Astrocyte (in vitro differentiated cells and primary cell): ENCODE measurements at places on chromosomes 1 and 21. TPM values are rescaled to one million over a fixed set of nuclear protein-coding genes. Genes with fewer than 3 reads are reported as not detected.

DNA sequence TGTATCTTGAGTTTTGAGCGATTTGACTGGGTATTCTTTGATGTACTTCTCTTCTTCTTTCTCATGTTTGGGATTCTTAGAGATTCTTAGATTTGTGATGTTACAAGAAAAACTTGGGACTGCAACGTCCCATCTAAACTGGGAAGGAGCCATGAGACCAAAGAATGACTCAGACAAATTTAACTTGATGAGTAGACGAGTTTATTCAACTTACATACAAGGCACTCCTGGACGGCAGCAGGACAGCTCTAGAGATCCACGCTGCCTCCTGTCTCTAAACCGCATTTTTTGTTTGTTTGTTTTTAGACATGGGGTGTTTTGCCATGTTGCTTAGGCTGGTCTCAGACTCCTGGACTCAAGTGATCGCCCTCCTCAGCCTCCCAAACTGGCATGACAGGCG, 137.1 kb downstream of the PIK3R3 start:
- no peak overlapping the region for H3K27ac ChIP-seq
- peak; percentile 29 for DNase-seq
- no peaks in the 10 kb centered on the region for H3K36me3 ChIP-seq

DNA sequence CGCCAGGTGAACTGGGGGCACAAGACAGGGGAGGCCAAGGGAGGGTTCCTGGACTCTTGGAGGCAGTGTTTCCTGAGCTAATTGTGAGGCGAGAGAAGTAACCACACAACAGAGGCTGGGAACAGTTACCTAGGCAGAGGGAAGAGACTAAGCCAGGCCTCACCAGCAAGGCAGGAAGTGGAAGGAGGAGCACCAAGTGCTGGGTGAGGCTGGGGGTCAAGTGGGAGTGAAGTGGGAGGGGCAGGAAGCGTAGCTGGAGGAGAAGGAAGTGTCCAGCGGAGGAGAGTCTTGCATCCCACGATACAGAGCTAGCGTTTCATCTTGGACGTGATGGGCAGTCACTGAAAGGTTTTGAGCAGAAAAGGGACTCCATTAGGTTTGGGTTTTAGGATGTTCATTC, 48.3 kb upstream of the CAPZB start:
- H3K36me3 ChIP-seq: no peaks in the 10 kb centered on the region
- H3K4me1 ChIP-seq: no peaks in the 10 kb centered on the region

DNA sequence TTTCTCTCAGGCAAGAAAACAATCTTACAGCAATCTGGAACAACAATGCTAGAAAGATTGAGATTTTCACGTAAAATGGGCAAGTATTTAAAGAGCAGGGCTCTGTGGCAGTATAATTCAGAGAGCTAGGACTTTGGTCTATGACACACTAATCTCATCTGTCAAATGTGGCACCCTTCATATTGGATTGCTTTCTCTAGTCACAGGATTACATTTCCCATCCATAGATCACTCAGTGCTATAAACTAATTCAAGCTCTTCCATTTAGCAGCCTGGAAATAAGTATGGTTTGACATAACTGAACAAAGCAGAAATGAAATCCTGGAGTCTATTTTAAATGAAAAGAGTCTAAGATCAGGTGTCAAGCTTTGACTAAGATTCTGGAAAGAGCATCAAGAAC, 263.1 kb upstream of the TMPRSS15 start:
- no peaks in the 10 kb centered on the region for H3K36me3 ChIP-seq
- no peak for DNase-seq
- no peak overlapping the region for H3K27ac ChIP-seq
- H3K4me1 ChIP-seq: no peaks in the 10 kb centered on the region
- H3K27me3 ChIP-seq: no peaks in the 10 kb centered on the region
- H3K4me3 ChIP-seq: no peak overlapping the region

GRCh38 chr1:198291036-198291435, 134.2 kb downstream of the NEK7 start:
- no peaks in the 10 kb centered on the region for H3K27me3 ChIP-seq
- H3K36me3 ChIP-seq: peaks cover 23% of the 10 kb centered on the region
- peaks cover 14% of the 10 kb centered on the region for H3K4me1 ChIP-seq
- no peak overlapping the region for H3K27ac ChIP-seq
- H3K4me3 ChIP-seq: no peak overlapping the region
- DNase-seq: no peak

- H3K27ac ChIP-seq: no peak overlapping the region
- no peak for DNase-seq
- no peaks in the 10 kb centered on the region for H3K4me1 ChIP-seq
These were observed 15.4 kb downstream of the MOV10 start for GRCh38 chr1:112689842-112690237.

DNA sequence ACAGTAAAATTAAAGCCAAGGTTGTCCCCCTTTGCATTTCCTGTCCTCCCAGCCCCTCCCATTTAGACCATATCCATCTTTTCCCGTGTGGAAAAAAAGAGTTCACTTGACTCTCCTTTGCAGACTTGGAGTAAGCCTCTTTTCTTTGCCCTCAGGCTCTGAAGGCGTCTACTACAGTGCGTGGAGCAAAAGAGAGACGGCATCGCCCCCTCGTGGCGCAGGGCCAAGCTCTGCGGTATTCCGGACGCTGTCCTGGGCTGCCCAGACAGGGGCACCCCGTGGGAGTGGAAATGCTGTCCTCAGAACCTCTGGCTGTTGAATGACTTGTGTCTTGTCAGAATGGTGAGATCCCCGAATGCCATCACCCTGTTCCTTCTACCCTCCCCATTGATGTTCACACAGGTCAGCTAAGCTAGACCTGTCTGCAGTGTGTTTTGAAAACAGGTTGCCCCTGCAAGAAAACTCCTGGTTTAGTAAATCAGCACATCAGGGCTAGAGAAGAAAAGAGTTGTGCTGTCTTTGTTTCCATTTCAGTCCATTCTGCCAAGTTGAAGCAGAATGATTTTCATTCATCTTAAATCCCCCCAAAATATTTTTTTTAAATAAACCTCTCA, 12.3 kb upstream of the GJA8 start:
- no peak overlapping the region for H3K4me3 ChIP-seq
- H3K27ac ChIP-seq: no peak overlapping the region
- H3K4me1 ChIP-seq: no peaks in the 10 kb centered on the region
- peak; percentile 14 for DNase-seq

THBS3 gene
- 153 and 162 TPM in 2 replicates for total RNA-seq

DNA sequence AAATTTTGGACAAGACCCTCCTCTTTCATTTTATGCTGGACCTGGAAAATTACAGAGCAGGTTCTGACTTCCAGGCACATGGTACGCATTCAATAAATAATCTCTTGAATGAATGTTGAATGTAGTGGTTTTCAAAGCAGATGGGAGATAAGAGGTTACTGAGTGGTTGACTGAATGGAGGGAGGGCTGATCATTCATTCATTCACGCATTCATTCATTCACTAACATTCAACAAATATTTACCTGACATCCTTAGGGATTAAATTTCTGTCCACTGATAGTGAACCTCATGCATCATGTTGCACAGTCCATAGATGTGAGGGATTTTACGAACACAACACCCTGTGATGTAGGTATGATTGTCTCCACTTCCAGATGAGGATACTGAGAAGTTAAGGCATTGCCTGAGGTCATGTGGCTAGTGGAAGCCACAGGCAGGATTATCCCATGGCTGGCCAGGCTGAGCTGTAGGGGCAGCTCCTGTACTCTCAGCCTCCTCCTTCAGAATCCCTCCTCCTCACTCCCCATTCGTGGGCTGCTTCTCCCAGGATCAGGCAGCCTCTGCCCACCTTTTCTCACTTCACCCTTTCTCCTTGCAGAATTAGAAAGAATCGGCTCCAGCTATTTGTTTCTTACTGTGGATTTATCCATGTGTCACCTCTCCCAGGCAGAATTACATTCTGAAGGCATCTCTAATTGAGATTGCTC, 48.4 kb upstream of the ATP5PO start:
- no peaks in the 10 kb centered on the region for H3K36me3 ChIP-seq
- no peaks in the 10 kb centered on the region for H3K27me3 ChIP-seq
- no peak for DNase-seq
- H3K27ac ChIP-seq: no peak overlapping the region

FAM78B gene
- 0.20 and 0.67 TPM in 2 replicates for total RNA-seq

TPTE gene
- not detected in 2 replicates for total RNA-seq

- H3K4me1 ChIP-seq: no peaks in the 10 kb centered on the region
- DNase-seq: no peak
- H3K27me3 ChIP-seq: no peaks in the 10 kb centered on the region
- H3K4me3 ChIP-seq: no peak overlapping the region
- H3K36me3 ChIP-seq: no peaks in the 10 kb centered on the region
These were observed 134.4 kb upstream of the LMO4 start for GRCh38 chr1:87194271-87194774.

DNA sequence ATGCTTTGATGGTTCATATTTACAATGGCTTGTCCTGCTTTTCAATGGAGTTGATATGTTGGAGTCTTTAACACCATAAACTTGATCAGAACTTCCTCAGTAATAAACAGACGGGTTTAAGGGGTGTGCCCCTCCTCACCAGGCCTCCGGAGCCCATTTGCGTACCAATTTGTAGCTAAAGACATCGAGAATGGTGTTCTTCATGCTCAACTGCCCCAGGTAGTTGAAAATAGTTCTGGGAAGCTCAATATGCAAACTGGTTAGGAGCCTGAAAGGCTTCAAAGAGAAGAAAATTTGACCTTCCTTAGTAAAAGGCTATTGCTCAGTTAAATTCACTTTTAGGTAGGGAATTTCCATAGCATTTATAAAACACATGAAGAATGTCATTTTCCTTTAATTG, 68.1 kb upstream of the RRP15 start:
- H3K27ac ChIP-seq: no peak overlapping the region
- DNase-seq: no peak
- no peaks in the 10 kb centered on the region for H3K36me3 ChIP-seq
- H3K4me1 ChIP-seq: no peaks in the 10 kb centered on the region

DNA sequence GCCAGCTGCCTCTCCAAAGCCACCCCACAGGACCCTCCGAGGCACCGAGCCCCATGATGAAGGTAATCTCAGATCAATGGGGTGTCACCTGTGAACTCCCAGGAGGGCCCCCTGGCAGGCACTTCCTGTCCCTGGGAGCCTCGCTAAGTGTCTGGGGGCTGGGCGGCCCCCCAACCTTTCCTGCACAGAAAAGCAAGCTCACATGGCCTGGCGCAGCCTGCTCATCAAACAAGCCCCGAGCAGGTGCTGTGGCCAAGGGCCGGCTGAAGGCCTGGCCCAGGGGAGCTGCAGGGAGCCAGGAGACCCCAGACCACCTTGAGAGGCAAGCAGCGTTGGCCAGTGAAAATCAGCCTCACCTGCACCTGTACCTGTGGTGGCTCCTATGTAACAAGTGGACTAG, 2.9 kb downstream of the RIPK4 start:
- DNase-seq: no peak
- no peak overlapping the region for H3K4me3 ChIP-seq
- H3K4me1 ChIP-seq: peaks cover 35% of the 10 kb centered on the region
- H3K27ac ChIP-seq: no peak overlapping the region
- no peaks in the 10 kb centered on the region for H3K36me3 ChIP-seq
- peaks cover 29% of the 10 kb centered on the region for H3K27me3 ChIP-seq

DNA sequence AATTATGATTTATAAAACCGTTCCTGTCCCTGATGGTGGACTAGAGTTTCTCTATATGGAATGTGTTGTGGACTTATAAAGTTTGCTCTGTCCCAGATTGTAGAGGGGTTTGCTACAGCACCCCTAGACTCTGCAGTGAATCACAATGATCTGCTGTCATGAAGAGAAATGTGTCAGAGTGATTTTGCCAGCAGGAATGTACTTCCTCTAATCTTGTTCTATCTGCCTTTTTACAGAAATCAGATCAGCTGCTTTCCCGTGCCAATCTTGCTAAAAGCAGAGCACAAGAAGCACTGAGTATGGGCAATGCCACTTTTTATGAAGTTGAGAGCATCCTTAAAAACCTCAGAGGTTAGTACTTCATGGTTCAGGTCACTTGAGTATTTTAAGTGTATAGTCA, 52.0 kb downstream of the LAMC2 start:
- H3K4me1 ChIP-seq: peaks cover 26% of the 10 kb centered on the region
- peak overlapping the region; percentile 67 for H3K27ac ChIP-seq
- H3K36me3 ChIP-seq: no peaks in the 10 kb centered on the region
- H3K27me3 ChIP-seq: no peaks in the 10 kb centered on the region
- H3K4me3 ChIP-seq: no peak overlapping the region

CTXND2 gene
- total RNA-seq: not detected in 2 replicates

DNA sequence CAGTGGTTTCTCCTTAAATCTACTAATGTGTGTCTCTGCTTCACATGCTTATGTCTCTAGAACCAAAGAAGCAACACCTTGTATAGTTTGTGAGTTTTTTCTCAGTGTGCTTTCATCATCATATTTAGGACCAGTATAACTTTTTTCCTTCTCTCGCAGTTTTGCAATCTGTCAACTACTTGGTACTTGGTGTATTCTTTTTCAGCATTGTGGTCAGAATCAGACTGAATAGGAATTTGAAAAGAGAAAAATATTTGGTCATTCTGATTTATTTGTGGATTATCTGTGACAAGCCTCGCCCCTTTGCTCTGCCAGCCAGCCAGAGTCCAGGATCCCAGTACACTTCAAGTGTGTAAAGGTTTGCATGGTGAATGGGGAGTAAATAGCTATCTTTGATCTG, 122.3 kb downstream of the C1orf21 start:
- no peak overlapping the region for H3K4me3 ChIP-seq
- no peak overlapping the region for H3K27ac ChIP-seq
- H3K4me1 ChIP-seq: no peaks in the 10 kb centered on the region

DENND2C gene
- total RNA-seq: 2.8 and 3.2 TPM in 2 replicates

GRCh38 chr1:84353695-84354094, 44.6 kb upstream of the DNASE2B start:
- peak; percentile 89 for DNase-seq
- no peak overlapping the region for H3K4me3 ChIP-seq
- no peaks in the 10 kb centered on the region for H3K27me3 ChIP-seq

SLAMF1 gene
- total RNA-seq: not detected in 2 replicates

DNA sequence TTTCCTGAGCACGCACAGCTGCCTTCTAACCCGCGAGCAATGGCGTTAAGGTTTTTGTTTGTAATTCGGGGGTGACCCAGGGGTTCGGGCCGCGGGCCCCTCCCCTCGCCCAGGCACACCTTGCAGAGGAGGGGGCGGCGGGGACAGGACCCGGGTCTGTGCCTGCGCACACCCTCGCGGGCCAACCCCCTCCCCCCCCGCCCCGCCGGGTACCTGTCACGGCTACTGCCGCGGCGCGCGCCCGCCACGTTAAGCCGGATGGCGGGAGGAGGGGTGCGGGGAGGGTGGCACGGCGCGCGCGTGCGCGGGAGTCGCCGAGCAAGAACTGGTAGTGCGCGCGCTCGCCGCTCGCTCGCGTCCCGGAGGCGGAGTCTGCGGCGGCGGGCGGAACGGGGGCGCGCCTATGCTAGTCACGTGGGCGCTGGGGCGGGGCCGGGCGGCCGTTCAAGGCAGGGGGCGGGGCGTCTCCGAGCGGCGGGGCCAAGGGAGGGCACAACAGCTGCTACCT, at the start of gene TPTE:
Gene TPTE, plus strand, starts transcription at position 493 of the 508 bp plus-strand sequence. CDS start 17,141 bp downstream, outside the sequence.
- no peak within 1 kb of the TSS for H3K27ac ChIP-seq
- H3K4me3 ChIP-seq: no peak within 1 kb of the TSS
- H3K4me1 ChIP-seq: no peaks in the 10 kb centered on the region
- DNase-seq: no peak
- H3K27me3 ChIP-seq: no peaks in the 10 kb centered on the region
- H3K36me3 ChIP-seq: no peaks in the 10 kb centered on the region

- peaks cover 6% of the 10 kb centered on the region for H3K4me1 ChIP-seq
- no peaks in the 10 kb centered on the region for H3K27me3 ChIP-seq
- no peak for DNase-seq
- no peak overlapping the region for H3K27ac ChIP-seq
- no peaks in the 10 kb centered on the region for H3K36me3 ChIP-seq
- H3K4me3 ChIP-seq: no peak overlapping the region
These were observed 133.9 kb upstream of the CD34 start for GRCh38 chr1:208044589-208045462.
